ENCODE measurements at places on chromosomes 1 and 21.

- DNase-seq: no peak
These were observed 1080.8 kb downstream of the AMY1C start for GRCh38 chr1:104830534-104830933.

DNA sequence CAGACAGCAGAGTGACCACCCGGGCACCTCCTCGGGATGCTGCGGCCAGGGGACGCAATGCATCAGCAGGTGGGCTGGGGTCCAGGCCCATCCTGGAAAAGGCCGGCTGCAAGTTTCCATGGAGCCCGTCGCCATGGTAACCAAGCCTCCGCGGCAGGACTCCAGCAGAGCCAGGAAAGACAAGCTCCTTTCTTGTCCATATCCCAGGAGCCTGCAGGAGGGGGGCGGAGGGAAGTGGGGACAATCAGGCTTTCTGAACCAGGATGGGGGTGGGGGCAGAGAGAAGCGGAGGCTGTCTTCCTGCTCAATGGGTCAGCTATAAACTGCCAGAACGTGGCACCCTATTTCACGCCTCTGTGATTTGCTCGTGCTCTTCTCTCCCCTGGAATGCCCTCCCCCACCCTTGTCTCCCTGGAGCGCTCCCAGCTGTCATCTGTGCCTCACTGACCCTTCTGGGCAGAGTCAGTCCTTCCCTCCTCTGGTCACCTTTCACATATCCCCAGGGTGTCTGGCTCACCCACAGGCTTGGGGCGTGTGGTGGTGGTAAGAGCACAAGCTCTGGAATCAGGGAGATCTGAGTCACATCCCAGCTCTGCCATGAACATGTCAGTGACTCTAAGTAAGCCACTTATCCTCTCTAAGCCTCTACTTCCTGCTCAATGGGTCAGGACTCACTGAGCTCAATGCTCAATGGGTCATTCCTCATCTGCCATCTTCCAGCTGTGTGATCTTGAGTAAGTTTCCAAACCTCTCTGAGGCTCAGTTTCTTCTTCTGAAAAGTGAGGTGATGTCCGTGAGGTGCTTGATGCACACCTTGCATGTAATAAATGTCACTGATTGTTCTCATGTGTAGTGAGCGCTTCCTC, 58.9 kb upstream of the LAPTM5 start:
- no peak for DNase-seq

- DNase-seq: no peak
These were observed 199.6 kb downstream of the LTN1 start for GRCh38 chr21:28793043-28793442.

DNA sequence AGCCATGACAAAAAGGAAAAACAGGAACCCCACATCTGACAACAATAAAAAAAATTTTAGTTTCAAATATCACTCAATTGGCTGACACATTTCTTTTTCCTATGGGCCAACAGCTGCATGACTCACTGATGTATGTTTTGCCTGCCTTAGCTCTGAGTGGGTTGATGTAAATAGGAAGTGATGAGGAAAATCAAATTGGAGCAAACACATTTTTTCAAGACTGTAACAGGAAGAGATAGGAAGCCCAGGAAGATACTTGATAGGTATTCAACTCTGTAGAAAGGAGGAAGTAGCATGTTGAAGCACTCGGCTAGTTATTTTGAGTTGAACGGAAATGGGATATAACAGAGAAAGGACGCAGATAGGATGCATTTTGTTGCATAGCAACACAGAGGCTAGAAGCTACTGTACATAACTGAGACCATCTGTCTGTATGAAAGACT, 168.0 kb upstream of the NR5A2 start:
- DNase-seq: no peak

- DNase-seq: no peak
These were observed 22.7 kb downstream of the NCF2 start for GRCh38 chr1:183567584-183567983.

DNA sequence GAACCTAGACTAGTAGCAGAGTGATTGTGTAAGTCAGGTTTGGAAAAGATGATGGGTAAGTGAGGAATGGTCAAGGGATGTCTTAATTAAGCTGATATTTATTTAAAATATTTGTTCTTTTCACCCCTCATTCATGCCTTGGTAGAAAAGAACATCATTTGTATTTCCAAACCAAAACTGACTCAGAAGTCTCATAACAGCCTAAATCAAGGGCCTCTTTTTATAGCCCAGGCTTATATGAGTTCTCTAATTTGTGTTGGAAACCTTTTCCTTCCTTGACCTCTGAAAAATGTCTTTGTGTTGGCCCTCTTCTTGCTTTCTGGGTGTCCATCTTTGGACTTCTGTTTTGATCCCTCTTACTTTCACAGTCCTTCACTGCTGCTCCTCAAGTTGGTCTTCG, 1428.2 kb downstream of the MRPL39 start:
- DNase-seq: no peak

DNA sequence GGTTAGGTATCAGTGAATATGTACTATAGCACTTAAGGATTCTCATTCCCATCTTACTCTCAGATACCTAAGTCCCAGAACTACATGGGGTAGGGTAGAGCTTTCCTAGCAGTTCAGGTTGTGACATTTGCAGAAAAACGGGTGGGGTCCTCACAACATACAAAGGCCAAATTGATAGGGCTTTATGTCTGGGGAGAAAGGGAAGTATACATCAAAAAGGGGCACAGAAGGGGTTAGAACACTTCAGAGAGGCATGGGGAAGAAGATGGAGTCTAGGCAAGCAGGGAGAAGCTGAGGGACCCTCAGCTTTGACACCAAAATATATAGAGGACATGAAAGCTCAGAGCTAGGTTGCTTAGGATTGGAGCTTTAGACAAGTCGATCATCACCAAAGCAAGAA, 3.6 kb downstream of the UROD start:
- DNase-seq: no peak

GRCh38 chr1:55217226-55217986, 2.2 kb upstream of the USP24 start:
- no peak for DNase-seq

DNA sequence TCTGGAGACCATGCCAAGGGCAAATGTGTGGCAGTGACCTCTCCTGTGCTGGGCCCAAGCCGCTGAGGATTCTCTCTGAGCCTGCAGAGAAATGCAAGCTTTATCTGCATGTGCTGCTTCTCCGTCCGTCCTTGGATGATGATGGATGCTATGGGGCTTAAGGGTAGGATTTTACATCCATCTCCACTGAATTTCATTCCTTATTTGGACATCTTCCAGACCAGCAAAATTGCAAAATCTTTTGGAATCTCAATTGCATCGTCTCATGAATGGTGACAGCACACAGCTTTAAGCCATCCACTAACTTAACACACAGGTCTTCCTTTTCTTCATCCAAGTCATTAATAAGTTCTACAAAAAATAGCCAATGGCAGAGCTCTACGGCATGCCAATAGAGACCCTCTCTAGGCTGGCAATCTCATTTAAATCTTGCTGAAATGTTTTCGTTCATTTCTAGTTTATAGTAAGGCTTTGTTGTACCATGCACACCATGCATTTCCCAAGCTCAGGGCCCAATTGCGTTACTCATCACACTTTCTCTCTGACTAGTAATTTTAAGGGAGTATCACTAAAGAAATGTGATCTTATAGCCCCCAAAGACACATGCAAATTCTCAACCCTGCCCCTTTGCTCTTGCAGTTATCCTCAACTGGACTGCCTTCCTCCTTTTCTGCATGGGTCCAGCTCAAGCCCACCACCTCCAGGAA, 11.1 kb downstream of the BATF3 start:
- DNase-seq: no peak

GRCh38 chr1:161195171-161195570, 3.7 kb downstream of the ADAMTS4 start:
- no peak for DNase-seq

DNA sequence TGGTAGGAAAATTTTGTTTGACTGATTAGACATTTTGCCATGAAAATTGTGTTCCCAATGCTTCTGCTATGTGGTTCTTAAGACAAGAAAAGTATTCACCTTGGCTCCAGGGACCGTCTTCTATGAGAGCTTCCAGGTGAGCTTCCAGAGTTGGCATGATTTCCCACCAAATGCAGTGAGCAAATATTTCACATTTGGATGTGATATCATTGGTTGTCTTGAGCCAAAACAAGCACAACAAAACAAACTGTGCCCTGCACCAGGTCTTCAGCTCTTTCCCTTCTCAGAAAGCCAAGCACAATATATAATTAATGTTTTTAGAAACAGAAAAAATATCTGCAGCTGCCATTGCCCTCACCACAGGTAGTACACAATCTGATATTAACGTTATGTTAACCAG, 1009.0 kb downstream of the PLA2G4A start:
- DNase-seq: no peak

GRCh38 chr1:23126801-23127200, 41.9 kb downstream of the LUZP1 start:
- no peak for DNase-seq

GRCh38 chr1:177589166-177589565, 380.7 kb downstream of the SEC16B start:
- DNase-seq: no peak

DNA sequence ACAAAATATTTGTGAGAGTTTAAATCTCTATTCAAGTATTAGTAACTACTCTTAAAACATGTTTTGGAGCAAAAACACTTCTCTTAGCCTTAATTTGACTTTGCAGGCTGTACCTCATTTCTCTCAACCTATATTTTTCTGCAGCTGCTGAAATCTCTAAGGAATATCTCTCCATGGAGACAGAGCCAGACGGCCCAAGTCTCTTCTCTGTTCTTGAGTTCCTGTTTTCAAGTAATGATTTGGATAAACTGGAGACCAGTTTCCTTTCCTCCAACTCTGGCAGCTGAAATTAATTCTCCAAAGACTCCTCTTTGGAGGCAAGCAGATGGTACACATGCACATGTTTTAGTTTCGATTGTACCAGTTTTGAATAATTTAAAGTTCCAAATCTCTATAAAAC, 659.7 kb upstream of the NEGR1 start:
- no peak for DNase-seq

- DNase-seq: peak; percentile 1
These were observed 154.8 kb upstream of the VAMP3 start for GRCh38 chr1:7616076-7616832.

DNA sequence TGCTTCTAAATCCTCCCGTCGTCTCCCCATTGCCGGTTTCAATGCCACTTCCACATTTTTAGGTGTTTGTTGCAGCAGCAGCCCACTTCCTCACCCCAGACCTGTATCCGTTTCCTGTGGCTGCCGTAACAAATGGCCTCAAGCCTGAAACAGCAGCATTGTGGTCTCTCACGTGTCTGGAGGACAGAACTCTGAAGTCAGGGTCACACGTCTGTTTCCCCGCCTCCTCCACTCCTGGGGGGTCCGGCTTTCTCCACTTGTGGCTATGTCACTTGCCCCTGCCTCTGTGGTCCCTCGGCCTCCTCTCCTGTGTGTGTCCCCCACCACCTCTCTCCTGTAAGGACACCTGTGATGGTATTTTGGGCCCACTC, 21.8 kb downstream of the TRPM2 start:
- no peak for DNase-seq

GRCh38 chr1:25875856-25876692, 566 bp upstream of the PAQR7 start:
- no peak for DNase-seq

- DNase-seq: no peak
These were observed 295.0 kb downstream of the VAV3 start for GRCh38 chr1:107669996-107670395.

- no peak for DNase-seq
These were observed 5.3 kb upstream of the MROH9 start for GRCh38 chr1:170929835-170930554.

- DNase-seq: no peak
These were observed 112.9 kb downstream of the CDC7 start for GRCh38 chr1:91613595-91613994.

DNA sequence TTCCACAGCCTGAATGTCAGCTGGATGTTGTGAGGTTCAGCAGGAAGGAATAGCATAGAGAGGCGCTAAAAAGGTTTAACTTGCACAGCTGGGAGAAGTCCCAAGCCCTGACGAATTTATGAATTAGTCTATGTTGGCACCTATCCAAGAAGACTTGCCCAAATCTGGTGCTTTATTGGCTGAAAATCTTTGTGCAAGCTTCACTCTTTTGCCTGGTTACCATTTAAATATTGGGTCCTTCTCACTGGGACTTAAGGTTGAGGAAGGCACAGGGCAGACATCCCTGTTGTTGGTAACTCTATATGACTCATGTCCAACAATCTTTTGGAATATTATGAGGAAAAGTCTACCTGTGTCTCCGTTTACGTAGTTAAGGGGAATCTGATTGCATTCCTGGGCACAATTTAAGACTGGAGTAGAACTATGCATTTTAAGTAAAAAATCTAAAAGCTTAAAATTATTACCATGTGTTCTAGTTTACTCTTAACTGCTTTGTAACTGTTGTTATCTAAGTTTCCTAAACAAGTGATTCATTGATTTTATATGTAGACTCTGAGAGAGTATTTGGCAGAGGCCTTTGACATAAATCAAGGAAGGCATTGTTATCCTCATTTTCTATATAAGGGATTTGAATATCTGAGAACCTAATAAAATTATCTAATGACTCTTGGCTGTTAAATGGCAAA, 181.7 kb upstream of the DPYD start:
- DNase-seq: no peak

DNA sequence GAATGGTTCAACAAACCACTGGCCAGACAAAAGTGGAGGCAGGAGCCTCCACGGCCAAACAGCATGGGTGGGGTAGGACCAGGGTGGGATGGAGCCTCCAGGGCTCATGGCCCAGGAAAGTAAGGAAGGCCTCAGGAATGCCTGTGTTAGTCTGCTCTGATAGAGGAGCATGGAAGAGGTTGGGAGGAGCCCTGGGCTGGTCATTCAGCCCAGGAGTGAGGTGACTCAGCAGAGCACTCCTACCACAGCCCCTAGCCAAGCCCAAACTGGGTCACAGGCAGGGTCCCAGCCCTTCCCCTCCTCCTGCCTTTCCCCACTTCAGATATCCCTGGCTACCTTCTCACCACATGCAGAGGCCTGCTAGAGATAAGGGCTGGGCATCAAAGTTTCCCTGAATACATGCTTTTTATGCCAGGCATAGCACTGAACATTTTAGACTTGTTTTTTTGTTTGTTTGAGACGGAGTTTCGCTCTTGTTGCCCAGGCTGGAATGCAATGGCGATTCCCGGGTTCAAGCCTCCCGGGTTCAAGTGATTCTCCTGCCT, 3.1 kb upstream of the SHISA4 start:
- DNase-seq: no peak

DNA sequence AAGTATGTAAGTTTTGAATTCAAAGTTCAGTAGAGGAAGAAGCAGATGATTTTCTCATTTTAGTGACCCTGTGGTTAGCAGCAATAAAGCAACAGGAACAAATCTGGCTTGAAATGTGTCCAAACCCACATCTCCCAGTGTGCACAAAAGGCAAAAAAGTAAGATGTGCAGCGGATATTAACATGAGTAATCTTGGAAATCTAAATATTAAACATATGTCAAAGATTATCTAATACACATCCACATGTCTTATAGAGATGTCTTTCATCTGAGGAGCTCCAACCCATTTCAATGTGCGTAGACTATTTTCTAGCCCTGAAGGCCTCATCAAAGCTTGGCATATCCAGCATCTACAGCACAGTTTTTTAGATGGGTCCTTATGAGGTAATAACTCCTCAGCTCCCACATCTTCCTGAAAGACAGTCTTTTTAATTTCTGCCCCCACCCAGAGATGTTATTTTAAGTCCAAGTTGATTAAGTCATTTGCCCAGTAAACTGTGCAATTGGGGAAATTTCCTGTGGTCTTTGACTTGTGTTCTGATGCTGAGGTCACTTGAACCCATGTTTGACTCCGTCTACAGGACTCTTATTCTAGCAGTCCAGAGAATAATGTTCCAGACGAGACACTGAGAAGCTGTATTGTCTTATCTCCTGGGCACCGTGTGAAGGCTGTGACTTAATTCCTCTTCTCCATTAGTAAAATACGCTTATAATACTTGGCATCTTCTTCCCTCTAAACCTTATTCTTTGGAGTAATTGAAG, 73.7 kb downstream of the LMO4 start:
- DNase-seq: no peak

Measured in stimulated activated CD8-positive, alpha-beta memory T cell treated with anti-CD3 and anti-CD28 coated beads, Interleukin-7, amount 100 ng/mL, for 24 hours (primary cell).